Head of caudate nucleus (tissue), 42 donors: ENCODE measurements at places on chromosomes 5 and 9.

DNA sequence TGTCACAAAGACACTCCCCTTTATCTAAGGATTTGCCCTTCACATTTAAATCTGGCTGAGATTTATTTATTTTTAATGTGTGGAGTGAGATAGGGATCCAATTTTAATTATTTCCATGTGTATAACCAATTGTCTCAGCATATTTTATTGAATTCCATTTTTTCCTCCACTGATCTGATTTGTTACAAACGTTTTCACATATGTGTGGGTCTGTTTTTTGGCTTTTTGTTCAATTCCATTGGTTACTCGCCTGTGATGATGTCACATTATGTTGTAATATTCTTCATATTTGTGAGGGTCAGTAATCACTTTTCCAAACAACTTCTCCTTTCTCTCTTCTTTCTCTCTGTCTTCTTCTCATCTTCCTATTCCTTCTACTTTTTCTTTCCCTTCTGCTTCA, 278.3 kb upstream of the RFX3 start:
- DNase-seq, result no peak

- no peak for DNase-seq
Observed at GRCh38 chr5:159333545-159333925, 3.2 kb upstream of the IL12B start.

- DNase-seq, result no peak
Observed at GRCh38 chr9:90841615-90842014, 40.0 kb downstream of the SYK start.

GRCh38 chr9:75715360-75715759, 175.1 kb upstream of the PCSK5 start:
- no peak for DNase-seq

DNA sequence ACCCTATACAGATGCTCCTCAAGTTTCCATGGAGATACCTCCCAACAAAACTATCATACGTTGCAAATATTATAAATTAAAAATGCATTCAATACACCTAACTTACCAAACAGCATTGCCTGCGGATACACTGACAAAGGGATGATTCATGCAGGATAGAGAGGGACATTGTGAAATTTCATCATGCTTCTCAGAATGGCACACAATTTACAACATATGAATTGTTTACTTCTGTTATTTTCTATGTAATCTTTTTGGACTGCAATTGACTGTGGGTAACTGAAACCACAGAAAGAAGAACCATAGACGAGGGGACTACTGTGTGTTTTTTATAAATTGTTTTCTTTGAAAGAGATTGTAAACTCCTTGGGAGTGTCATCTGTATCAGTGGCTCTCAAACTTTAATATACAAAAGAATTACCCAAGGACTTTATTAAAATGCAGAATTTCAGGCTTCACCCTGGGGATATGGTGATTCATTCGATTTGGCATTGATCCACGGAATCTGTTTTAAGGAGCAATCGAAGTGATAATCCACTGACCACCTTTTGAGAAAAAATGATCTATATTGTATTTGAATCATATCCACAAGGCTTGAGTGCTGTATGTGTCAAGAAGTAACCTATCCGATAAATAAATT, 146.4 kb downstream of the SGCD start:
- DNase-seq, result no peak

DNA sequence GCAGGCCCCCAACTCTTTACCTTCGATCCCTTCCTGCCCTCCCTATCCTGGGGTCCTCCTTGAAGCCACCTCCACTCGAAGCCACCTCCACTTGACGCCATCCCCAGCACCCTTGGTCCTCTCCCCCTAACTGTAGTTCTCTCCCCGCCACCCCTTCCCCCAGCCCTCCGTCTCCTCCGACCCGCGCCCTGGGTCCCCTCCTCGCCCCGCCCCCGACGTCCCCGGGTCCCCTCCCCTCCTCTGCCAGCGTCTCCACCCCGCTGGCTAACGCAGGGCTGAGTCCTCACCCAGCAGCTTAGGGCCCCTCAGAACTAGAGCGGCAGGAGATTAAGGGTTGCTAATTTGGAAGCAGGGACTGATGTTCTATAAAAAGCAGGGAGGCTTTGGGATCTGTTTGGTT, 30.6 kb upstream of the ANKRD33B start:
- DNase-seq, result no peak

DNA sequence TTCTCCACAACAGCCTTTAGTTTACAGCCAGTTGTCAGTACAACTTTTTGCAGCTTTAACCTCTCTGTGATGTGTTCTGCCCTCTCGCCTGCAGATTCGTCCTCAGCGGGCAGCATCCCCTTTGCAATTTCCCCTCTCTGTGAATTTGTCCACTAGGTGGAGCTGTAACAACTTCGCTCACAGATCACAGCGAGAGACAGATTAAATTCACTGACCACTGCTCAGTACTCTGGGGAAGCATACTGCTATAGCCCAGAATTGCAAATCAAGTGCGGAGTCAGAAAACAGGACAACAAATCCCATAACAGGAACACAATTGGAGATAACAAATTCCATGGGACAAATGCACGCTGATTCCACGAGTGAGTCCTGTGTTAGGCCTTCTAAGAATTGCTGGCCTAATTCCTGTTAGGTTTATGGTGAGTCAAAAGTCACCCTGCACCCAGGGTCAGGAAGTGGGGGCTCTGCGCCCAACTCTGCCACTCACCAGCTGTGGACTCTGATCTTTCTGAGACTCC, 2124.9 kb downstream of the MAT2B start:
- peak; percentile 58 for DNase-seq

DNA sequence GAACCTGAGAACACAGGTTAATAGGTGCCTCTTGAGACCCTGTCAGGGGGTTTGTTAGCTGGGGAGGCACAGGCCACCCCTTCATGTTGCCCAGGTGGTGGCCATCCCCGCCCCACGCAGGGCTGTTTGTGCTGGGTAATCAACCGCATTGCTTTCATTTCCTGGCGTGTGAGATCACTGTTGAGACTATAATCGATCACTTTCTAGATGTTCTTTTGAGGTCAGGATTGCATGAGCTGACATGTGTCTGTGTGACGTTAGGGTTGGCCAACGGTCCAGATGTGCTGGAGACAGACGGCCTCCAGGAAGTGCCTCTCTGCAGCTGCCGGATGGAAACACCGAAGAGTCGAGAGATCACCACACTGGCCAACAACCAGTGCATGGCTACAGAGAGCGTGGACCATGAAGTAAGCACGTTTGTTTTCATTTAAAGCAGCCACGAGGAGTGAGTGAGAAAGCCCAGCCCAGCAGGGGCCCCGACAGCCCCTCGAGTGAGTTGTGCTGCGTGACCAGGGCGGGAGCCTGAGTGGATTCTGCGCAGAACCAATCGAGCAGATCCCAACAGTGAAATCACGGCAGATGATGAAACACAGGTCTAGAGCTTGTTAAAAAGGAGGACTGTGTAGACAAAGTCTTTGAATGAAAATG, 115.0 kb upstream of the CACNA1B start:
- DNase-seq, result no peak

- no peak for DNase-seq
Observed at GRCh38 chr9:123660691-123661466, 269.0 kb downstream of the DENND1A start.

DNA sequence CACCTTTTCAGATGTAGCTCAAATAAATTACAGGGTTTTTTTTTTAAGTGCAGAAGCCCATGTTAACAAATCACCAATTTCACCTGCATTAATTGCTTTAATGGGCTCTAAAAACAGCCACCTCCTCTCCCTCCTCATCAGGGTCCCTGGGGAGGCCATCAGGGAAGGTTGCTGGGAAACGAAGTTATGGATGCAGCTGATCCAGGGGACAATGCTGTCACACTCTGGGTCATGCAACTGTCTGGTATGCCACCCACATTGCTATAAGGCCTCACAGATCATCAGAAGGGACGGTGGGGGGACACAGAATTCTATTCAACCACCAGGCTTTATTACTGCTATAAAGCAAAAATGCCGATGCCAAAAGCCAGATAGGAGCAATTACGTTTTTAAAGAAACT, 9.3 kb downstream of the WHRN start:
- no peak for DNase-seq

GRCh38 chr5:61311836-61312808, 19.9 kb upstream of the ZSWIM6 start:
- no peak for DNase-seq

- no peak for DNase-seq
Observed at GRCh38 chr5:75707911-75708509, 9.2 kb downstream of the POC5 start.

- DNase-seq, result peak; percentile 54
Observed at GRCh38 chr5:73120222-73121118, at the start of gene TMEM171. TSS of gene TMEM171 (plus strand) at chr5:73120575. CDS start at chr5:73123374, 2,799 bp downstream.

- DNase-seq, result no peak
Observed at GRCh38 chr5:75678155-75678554, 39.1 kb downstream of the POC5 start.

- no peak for DNase-seq
Observed at GRCh38 chr5:145236983-145237382, 598.2 kb downstream of the PRELID2 start.

GRCh38 chr9:119487118-119487827, 118.0 kb upstream of the BRINP1 start:
- no peak for DNase-seq

- DNase-seq, result no peak
Observed at GRCh38 chr5:154612666-154613065, 134.6 kb upstream of the HAND1 start.

- no peak for DNase-seq
Observed at GRCh38 chr9:120191141-120191540, 388.8 kb downstream of the CDK5RAP2 start.

DNA sequence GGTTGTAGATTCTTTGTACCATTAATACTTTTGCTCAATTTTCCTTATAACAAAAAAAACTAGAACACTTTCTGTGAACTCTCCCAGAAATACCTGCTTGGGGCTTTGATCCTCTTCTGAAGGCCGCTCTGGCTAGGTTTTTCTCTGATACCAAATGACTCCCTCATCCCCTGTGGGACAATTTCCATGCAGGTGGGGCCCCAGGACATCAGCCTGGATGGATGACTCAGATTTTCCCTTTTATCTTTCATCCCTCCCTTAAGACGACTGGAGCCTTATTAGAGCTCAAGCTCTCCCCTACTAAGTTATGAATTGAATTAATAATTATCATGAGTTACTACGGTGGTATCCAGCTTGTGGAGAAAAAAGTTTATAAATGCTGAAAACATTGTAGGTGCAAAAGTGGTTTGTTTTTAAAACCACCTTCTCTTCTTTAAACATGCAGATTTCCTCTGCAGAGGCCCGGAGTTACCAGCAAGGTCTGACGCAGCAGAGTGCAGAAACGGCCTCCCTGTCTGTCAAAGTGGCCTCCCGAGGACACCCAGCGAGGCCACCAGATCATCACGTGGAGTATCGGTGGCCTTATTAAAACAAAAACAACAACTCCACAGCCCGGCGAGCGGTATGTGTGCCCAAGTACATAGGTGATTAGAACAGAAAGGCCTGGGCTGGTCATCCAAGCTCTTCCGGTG, 50.8 kb upstream of the IRX4 start:
- no peak for DNase-seq

DNA sequence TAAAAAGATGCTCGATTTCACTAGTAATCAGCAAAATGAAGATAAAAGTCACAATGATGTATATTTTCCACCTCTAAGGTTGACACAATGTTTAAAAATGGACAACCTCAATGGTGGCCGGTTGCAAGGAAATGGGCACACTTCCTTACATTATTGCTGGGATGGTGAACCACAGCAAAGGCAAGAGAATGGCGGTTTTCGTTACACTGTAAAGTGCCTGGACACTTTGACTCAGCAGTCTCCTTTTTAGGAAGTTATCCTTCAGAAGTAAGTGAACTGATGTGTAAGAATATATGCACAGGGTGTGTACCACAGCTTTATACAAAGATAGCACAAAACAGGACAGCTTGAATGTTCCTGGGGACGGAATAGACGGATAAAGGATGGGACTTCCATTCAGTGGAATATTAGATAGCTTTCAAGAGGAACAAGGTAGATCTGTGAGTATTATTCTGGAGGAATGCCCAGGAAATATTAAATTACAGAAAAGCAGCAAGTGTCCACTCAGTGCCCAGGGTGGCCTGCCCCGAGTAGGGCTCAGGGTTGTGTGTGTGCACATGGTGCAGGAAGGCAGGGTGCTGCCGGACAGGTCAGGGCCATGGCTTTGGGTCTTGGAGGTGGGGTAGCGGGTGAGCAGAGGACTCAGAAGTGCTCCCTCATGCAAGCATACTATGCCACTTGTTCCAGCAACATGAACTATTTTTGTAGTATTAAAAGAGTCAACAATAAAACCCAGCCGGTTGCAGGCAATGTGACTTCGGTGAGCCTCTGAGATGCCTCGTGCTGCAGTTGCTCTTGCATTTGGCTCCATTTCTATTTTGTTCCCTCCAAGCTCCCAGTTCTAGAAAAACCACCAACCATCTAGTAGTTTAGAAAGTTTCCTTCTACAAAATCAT, 24.5 kb downstream of the GADD45G start:
- DNase-seq, result no peak

GRCh38 chr5:163433271-163433670, 4.1 kb upstream of the CCNG1 start:
- DNase-seq, result no peak

DNA sequence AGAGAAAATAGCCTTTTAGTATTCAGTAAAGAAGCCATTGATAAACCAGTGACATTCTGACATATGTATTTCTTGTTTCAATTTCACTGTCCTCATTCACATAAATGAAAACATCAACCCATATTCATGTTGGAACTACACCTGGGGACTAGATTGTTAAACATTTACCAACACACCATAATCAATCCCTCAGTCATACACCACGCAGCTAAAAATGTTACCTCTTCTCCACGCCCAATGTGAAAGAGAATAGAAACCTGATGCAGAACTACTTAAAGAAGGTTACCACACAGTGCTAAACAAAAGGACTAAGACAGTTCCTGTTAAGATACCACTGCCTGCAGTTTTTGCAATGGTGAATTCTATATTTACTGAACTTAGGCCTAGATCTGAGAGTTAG, 518.9 kb downstream of the PRELID2 start:
- no peak for DNase-seq

GRCh38 chr5:154355129-154355611, 90.6 kb upstream of the SAP30L start:
- DNase-seq, result no peak

DNA sequence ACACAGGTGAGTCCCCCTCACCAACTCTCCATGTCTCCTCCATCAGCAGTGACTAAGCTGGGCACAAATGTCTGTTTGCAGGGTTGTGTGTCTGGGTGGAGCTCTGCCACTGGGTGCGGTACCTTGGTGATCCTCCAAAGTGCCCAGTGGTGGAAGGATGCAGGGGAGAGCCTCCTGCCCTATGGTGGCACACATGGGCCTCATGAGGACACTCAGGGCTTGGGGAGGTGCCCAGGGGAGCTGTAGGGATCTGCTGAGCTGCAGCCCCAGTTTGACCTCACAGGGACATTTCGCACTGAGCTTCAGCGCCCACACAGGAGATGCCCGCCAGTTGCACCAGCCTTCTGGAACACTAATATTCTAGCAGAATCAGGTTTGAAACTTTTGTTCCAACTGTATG, 29.5 kb downstream of the S1PR3 start:
- no peak for DNase-seq

GRCh38 chr9:88373045-88373444, 15.2 kb upstream of the SPIN1 start:
- DNase-seq, result no peak
